ENCODE measurements at places on chromosomes 5 and 9.

DNA sequence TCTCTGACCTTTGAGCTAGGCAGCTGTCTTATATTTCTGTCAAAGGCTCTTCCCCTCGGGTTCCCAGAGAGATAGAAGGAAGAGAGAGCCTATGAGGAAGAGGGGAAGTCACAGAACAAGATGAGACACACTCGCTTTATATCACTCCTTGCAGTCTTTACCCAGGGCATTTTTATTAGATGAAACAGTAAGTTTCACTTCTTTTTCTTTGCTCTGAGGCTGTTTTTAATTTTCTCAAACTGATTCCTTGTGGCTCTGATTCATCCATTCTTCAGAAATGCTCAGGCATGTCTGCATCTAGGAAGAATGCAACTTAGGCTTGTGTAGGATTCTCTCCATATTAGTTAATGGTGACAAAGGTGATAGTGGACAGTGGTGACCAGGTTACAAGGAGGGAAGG lies 132.9 kb upstream of the CHD1 start:
- DNase-seq: no peak

GRCh38 chr5:134124289-134125038 lies 10.0 kb downstream of the TCF7 start:
- DNase-seq: no peak

GRCh38 chr9:4581035-4581760 lies 80.9 kb upstream of the PLPP6 start:
- no peak for DNase-seq

DNA sequence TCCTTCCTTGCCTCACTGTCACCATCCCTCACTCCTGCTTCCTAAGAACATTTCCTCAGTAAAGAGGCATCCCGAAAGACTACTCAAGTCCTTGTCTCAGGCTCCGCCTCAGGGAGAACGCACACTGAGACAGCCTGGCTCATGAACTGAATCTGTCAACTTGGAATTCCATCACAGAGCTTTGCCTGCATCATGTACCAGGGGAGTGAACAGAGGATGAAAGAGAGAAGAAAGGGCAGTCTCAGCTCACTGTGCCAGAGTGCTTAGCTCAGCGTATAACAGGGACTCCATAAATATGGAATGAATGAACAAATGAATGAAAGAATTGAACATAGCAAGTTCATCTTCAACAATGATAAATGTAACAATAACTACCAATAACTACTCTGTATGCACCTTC lies 68.7 kb upstream of the SLC1A3 start:
- no peak for DNase-seq

DNA sequence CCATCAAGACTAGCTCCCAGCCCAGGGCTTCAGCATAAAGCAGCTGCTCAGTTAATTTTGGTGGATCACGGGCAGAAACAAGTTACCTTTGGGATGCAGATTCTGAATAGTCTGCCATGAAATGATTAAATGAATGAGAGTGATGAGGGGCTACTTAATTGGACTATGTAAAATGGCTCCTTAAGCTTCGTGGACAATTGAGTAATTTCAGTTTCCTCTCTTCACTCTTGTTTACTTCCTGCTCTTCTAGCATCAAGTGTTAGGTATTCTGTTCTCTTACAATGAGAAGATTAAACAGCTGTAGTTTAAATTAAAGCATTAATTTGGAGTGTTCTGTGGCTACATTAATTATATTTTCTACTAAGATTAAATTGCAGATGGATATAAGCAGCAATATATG lies 28.1 kb downstream of the PIK3R1 start:
- no peak for DNase-seq

- no peak for DNase-seq
Measured at GRCh38 chr9:137720571-137721110, 101.8 kb downstream of the EHMT1 start.

DNA sequence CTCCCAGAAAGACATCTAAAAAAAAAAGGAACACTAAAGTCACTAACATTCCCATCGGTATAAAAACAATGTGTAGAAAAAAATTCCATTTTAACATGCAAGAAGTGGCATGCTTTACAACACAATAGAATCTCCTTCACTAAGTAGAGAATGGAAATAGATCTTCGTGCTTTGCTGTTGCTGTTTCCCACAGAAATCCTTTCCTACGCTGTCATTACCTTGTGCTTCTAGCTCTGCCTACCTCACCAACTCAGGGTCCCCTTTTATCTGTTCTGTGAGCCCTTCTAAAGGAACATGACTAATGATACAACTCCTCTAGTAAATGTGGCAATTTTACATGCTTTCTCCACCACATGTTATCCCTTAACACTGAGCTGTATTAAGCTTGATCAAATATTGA lies 202.9 kb downstream of the MCTP1 start:
- DNase-seq: no peak

DNA sequence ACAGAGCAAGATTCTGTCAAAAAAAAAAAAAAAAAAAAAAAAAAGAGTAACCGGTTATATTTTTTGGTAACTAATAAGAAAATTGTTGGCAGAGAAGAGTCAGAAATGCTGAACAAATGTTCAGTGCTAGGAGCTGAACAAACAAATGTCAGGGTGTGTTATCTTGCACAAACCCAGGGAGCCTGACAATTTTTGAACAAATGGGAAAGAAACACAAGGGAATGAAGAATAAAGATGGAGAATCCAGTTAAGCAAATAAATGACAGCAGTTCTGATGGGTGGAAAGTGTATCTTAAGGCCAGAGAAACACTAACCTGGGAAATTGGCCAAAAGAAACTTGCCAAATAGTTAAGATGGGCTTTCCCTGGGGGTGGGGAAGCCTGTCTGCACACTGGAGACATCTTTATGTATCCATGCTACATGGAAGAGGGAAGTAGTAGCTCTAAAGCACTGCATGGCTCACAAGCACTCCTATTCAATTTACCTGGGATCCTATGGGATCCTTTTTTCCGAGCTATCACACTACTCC lies 23.7 kb downstream of the KLHL3 start:
- DNase-seq: no peak

GRCh38 chr5:103244398-103244797 lies 14.2 kb upstream of the MACIR start:
- no peak for DNase-seq

- DNase-seq: no peak
Measured at GRCh38 chr9:123360161-123361085, 4.4 kb downstream of the CRB2 start.

GRCh38 chr9:113350937-113351336 lies 1.6 kb downstream of the BSPRY start:
- DNase-seq: no peak

- DNase-seq: no peak
Measured at GRCh38 chr5:7331131-7331530, 64.8 kb upstream of the ADCY2 start.

DNA sequence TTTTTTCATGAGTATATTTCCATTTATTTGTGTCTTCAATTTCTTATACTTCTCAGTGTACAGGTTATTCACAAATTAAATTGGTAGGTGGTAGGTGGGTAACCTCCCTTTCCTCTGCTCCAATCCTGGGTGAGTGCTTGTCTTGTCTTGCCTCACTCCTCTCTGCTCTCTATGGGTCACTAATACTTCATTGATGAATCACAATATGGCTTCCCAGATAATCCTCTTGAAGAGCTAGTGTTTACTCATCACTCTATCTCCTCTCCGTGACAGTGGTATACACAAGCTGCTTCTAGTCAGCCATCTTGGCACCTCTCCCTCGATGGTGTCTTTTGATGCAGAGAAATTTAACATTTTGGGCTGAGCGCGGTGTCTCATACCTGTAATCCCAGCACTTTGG lies 331.8 kb upstream of the NMUR2 start:
- no peak for DNase-seq

GRCh38 chr9:92720807-92721535 lies 43.7 kb downstream of the BICD2 start:
- no peak for DNase-seq

DNA sequence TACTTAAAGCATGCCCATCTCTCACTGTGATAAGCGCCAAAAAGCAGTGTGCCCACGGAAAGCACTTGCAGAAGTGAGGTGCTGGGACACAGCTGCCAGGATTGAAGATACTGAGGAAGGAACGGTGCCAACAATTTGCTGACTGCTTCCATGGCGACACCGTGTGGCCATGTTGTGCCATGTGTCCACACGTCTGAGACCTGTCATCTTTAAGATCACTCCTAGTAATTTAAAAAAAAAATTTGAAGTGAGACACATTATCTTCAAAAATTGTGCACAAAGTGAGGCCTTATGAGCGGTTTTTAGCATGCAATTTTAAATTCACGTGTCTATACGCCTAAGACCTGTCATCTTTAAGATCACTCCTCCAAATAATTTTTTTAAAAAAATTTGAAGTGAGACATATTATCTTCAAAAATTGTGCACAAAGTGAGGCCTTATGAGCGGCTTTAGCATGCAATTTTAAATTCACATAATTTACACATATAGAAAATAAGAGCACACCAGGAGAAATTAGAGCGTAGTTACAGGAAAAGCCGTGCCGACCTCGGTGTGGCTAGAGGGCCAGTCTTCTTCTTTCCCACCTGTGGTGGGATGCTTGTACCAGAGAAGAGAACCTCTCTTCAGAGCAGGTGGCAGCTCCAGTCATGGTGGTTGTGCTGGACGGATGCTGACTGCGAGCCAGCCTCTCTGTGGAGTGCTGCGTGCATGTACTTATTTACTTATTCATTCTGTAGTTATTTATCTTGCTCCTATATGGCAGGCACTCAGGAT lies 21.4 kb upstream of the FLT4 start:
- peak; percentile 6 for DNase-seq

GRCh38 chr9:98909935-98910334 lies 33.8 kb upstream of the COL15A1 start:
- no peak for DNase-seq

- DNase-seq: no peak
Measured at GRCh38 chr5:33857037-33857436, 34.8 kb downstream of the ADAMTS12 start.

DNA sequence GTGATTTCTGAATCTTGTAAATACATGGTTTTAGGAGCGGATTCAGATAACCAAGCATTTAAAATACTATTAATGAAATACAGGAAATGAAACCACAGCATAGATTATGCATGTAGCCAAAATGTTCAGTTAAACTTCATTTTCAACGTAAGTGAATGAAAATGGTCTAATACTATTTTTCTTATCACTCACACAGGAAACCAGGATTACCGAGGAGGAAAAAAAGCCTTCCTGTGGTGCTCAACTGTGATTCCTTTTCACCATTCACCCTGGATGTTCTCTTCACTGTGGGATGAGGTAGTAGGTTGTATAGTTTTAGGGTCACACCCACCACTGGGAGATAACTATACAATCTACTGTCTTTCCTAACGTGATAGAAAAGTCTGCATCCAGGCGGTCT lies 83.4 kb upstream of the ZNF169 start:
- no peak for DNase-seq

DNA sequence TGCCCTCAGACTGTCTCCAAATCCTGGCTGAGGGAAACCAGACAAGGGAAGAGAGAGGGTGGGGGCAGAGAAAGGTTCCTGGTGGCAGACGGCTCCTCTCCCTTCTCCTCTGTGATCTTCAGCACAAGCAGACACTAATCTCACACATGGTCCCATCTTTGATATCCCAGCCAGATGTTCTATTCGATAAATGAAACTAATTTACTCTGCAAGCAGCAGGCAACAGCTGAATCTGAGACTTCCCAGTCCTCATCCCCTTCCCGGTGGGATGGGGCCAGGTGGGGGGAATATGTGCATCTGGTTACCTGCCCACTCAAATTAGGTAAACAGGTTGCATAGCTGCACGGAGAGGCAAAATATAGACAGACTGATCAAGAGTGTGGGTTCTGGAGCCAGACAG lies 208.9 kb upstream of the PANK3 start:
- DNase-seq: no peak

- DNase-seq: no peak
Measured at GRCh38 chr5:150129813-150130492, 25.7 kb downstream of the PDGFRB start.

DNA sequence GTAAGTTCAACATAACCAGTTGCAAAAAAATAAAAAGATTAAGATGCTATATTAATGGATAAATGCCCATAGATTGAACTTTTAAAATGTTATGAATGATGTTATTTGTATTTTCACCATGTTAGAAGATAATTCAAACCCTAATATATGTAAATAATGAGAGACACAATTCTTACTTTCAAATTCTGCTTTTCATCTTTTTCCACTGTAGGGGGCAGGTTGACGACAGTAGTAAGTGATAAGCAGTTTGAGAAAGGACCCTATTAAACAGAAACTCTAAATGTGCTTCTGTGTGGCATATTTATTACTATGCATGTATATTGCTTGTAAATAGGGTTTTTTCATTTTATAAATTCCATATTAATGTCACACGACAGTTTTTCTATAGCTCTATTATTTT lies 591.1 kb downstream of the SEMA5A start:
- DNase-seq: no peak

GRCh38 chr5:58127255-58128220 lies 332.3 kb downstream of the PLK2 start:
- no peak for DNase-seq

DNA sequence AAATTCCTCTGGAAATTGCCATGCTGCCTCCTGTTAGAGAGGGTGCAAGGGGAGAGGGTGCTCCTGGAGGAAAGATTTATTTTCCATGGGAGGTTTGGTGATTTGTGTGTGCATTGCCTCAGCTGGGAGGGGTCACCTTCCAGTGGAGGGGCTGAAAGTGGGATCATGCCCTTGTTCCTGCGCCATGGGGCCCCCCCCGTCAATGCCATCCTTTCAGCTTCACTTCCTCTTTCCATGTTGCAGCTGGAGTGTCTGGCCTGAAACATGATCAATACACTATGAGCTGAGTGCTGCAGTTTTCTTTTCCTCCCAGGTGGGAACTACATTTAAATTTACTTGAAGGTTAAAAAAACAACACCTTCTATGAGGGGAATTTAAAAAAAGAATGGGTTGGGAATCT lies 176.8 kb downstream of the MELK start:
- no peak for DNase-seq

GRCh38 chr5:139287890-139288635 lies 5.5 kb upstream of the MATR3 start:
- no peak for DNase-seq

GRCh38 chr9:115978659-115979096 lies 174.9 kb upstream of the PAPPA start:
- no peak for DNase-seq

- DNase-seq: no peak
Measured at GRCh38 chr5:142743592-142744441, 26.4 kb upstream of the ARHGAP26 start.

GRCh38 chr5:60503771-60504170 lies 196.2 kb downstream of the DEPDC1B start:
- no peak for DNase-seq

DNA sequence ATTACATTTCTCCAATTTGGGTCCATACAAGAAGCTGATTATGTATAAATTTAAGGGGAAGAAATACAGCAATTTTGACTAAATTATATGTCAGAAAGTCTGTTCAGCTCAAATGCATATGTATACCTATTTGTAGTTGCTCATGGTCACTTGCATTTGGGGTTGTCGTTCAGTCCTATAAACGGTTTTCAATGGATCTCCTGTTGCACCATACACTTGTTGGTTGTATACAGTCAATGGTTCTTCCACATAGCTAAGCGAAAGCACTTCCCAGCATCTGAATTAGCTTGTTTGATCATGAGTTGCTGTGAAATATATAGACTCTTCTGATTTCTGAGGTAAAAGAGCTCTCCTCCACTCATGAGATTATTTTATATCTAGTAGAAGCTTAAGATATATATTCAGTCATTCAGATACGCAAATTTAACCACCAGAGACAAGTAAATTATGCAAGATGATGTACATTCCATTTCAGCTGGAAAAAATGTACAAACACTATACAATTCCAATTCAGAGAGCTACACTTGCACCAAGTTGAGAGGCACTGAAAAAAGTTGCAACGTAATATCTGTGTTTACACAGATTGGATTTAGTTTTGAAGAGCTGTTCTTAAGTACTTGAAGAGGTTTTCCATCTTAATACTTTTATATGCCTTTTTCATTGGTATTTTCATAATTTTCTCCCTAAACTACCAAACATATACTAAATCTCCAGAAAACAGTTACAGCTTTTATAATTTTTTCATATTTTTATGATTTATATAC lies 64.4 kb upstream of the POU5F2 start:
- no peak for DNase-seq

Data from smooth muscle cell of the brain vasculature (primary cell).